T-helper 9 cell (primary cell): ENCODE measurements at places on chromosomes 4 and X.

DNA sequence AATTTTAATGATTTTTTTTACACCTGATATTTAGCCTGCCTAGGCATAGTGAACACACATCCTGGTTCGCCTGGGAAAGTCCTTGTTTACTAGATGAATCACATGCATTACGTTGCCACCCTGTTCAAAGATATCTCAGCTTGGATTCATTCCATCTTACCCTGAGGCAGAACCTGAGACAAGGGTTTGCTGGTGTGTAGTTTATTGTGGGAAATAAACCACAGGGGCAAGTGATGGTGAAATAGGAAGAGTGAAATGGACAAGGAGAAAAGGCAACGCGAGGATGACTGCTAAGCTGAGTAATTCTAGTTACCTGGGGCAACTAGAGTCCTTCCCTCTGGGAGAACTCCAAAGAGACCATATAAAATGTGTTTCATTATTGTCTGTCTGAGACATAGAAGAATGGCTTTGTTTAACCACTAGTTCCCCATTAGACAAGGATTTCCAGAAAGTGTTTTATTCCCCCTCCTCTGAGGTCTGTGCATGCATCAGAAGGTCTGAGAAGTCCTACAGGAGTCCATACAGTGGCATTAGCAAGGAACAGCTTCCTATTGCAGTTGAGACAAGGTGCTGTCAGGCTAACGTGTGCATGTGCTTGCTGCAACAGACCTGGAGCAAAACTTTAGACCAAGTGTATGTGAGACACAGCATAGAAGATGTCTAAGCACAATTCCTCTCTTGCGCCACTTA lies 797.3 kb upstream of the FRG1 start:
- DNase-seq, result no peak

DNA sequence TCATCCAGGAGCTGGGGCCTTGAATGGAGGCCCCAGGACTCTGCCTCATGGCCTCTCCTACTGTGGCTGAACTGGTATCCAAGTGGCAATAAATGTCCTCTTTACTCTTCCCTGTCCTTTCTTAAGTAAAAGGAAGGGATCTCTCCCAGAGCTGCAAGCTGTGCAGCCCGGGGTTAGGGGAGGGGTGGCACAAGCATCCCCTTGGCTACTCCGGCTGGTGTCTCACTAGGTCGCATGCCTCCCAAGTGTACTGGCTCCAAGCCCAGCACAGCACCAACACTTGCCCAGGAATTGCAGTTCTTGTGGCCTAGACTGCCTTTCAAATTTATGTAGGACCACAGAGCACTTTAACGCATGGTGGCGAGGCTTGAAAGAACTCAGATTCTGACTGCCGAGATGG lies 44.7 kb upstream of the MED14 start:
- no peak for DNase-seq

GRCh38 chr4:41070516-41071281 lies 143.6 kb downstream of the APBB2 start:
- DNase-seq, result no peak

- no peak for DNase-seq
Measured at GRCh38 chr4:154485127-154485773, 6.3 kb downstream of the DCHS2 start.

- no peak for DNase-seq
Measured at GRCh38 chr4:24209906-24210305, 320.1 kb upstream of the PPARGC1A start.

DNA sequence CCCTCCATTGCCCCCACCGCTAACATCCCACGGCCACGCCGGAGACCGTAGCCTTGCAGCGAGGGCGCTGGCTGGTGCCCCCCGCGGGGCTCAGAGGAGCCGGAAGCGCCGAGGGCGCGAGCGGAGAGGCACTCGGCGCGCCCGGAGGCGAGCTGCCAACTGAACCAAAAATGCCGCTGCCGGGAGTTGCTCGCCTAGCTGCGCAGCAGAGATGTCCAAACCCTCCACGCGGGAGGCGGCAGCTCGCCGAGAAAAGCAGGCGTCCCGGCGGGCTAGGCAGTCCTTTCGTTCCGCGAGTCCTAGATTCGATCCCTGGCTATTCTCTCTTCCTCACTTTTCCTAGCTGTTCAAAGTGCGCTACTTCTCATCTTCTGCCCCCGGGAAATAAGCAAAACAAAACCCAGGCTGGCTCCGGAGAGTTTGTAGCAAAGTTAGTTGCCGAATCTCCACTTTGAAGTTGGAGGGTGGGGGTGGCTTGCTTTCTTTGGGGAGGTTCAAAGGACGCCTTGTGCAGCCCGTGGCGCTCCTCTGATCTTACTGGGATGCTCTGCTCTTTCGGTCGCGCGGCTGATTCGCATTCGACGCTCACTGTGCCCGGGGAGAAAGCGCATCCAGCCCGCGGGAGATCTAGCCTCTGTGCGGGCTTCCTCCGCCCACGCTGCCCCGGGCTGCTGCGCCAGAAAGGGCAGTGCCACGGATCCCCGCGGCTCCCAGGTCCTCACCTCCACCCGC lies 723 bp downstream of the NKX6-1 start:
- DNase-seq, result no peak

DNA sequence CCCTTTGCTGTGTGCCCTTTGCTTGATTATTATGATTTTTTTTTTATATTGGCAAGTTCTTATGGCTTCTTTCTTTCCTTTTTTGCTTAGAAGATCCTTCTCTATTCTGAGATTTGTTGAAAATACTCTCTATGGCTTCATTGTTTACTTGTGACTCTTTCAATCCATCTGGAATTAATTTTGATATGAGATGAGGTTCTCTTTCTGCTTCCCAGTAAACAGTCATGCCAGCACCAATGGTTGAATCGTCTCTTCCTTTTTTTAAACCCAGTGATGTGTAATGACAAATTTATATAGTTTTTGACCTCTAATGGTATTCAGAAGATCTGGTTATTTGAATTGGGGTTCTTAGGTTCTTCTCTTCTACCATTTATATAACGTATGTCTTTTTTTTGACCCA lies 121.8 kb downstream of the ARHGAP10 start:
- DNase-seq, result no peak

DNA sequence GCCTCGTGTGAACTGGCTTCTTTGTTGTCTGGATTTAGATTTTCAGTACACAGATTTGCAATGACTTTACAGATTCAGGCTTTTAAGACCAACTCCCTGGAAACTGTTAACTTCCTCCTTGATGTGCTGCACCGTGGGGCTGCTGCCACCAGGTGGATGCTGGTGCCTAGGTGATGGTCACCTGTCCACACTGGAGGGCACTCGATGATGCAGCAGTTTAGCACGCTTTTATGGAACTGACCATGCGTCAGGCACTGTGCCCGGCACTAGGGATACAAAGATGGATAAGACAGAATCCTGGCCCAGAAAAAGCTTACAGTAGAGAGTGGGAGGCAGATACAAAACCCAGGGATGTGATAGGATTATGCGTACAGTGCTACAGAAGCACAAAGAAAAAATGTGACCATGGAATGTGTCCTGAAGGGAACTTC lies 180.7 kb downstream of the CEP135 start:
- no peak for DNase-seq

- no peak for DNase-seq
Measured at GRCh38 chr4:76881375-76881774, 16.6 kb downstream of the SOWAHB start.

GRCh38 chr4:154030152-154030551 lies 241.3 kb upstream of the SFRP2 start:
- no peak for DNase-seq

GRCh38 chrX:147891896-147892295 lies 19.8 kb upstream of the FMR1 start:
- DNase-seq, result no peak

DNA sequence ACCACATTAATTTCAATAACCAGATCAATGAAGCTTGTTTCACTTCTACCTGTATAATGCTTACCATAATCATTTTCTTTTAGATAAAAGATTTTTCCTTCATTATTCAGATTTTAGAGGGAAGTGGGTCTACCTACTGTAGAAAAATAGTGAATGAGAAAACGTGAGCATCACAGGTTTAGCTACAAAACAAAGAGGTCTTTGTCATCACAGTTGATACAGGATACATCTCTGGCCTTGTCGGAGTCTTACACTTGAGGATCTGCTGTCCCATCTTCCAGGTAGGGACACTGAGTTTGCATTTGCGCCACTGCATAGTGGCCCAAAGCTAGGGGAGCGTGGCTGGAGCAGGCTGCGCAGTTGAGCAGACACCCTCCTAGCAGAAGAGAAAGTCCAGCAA lies 710 bp downstream of the CLDN24 start:
- no peak for DNase-seq

DNA sequence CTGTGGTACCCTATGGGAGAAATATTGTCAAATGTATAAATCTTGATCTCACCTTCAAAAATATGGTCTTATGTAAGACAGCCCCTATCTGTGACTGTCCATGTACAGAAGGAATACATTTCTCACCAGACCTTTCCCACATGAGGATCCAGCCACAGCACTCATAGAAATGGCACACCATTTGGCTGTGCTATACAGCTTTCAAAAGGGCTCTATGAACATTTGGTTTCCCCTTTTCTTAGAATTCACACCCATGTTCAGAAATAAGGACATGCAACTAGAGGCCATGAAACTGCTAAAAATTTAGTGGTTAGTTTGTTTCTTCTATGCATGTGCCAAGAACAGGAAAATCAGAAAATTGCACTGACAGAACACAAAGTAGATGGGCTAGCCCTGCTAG lies 62.7 kb downstream of the ANTXR2 start:
- no peak for DNase-seq

DNA sequence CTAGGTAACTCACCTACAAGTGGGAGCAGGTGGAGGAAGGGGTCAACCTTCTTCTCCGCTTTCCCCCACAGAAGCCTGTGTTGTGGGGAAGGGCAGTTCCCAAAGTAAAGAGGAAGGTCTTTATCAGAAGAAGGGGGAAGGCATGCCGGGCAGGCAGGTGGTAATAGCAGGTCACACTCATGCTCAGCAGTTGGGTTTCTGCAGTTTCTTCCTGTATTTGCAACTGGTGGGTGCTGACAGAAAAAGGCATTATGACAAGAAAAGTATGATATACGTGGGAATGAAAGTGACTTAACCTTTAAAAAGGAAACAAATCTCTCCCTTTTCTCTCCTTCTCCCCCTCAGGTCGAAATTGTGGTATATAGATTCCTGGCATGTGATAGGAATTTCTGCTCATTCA lies 3.7 kb downstream of the MTMR1 start:
- no peak for DNase-seq

- DNase-seq, result no peak
Measured at GRCh38 chrX:37330642-37331041, 18.5 kb upstream of the PRRG1 start.

- DNase-seq, result no peak
Measured at GRCh38 chr4:123476089-123476488, 79.5 kb downstream of the SPRY1 start.

DNA sequence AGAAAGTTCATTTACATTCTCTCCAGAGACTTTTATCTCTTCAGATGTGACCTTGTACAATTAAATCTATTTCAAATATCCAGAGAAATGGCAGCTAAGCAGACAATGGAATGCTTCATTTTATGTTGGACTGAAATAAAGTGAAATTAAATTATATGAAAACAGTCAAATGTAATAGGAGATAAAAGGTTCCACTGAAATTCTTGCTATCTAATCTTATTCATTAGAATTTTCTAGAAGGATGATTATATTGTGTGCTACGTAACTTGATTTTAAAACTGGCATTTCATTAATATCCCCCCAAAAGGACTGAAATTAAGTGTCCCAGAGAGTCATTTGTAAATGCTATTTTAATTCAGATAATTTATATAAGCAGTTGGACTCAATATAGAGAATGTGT lies 646.9 kb upstream of the GALNT7 start:
- no peak for DNase-seq

GRCh38 chr4:187444061-187444460 lies 551.5 kb upstream of the ZFP42 start:
- DNase-seq, result no peak

- DNase-seq, result no peak
Measured at GRCh38 chrX:23603501-23603900, 63.8 kb upstream of the PRDX4 start.

DNA sequence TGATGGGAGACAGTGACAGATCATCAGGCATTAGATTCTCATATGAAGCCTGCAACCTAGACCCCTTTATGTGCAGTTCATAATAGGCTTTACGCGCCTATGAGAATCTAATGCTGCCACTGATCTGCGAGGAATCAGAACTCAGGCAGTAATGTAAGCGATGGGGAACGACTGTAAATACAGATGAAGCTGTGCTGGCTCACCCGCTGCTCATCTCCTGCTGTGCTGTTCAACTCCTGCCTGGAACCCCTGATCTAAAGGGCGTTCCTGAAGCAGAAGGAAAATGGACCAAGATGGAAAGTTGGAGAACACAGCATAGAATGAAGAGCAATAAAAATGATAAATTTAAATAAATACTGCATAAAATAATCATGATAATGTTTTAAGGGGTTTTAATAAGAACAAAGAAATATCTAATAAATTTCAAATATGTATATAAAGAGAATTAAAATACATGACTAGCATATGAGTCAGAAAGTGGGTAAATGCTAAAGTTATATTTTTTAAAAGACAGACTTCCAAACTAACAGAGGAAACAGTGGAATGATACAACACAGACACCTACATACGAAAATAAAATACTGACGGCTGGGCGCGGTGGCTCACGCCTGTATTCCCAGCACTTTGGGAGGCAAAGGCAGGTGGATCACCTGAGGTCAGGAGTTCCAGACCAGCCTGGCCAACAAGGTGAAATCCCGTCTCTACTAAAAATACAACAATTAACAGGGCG lies 59.2 kb downstream of the RBM47 start:
- DNase-seq, result no peak

DNA sequence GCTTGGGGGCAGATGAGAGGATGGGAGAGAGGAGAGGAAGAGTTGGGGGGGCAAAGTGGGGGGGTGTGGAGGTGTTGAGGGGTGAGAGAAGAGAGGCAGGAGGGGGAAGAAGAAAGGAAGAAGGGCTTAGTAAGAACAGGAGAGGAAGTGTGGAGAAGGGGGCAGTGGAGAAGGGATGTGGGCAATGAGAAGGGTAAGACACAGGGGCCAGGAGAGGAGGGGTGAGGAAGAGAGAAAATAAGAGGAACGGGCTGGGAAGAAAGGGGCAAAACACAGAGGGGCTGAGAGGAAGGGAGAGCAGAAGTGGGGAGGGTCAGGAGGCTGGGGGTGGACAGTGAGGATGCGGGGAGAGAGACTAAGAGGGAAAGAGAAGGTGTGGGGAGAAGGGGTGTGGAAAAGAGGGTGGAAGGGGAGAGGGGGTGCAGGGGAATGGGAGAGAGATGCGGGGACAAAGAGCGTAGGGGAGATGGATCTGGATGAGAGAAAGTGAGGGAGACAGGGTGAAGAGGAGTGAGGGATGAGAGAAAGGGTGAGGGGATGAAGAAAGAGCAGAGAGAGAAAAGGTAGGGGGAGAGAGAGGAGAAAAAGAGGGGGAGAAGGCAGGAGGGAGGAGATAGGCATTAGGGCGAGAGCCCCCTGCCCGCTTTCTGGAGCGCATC lies 12.9 kb downstream of the SH3KBP1 start:
- DNase-seq, result no peak

GRCh38 chr4:98484031-98484430 lies 174.4 kb downstream of the TSPAN5 start:
- DNase-seq, result no peak

GRCh38 chrX:84453351-84454246 lies 48.7 kb downstream of the HDX start:
- DNase-seq, result no peak

- DNase-seq, result no peak
Measured at GRCh38 chrX:10508891-10509290, 111.5 kb downstream of the MID1 start.

- no peak for DNase-seq
Measured at GRCh38 chrX:16756724-16757123, 29.5 kb upstream of the TXLNG start.
